ENCODE measurements at places on chromosomes 1 and 21.

- DNase-seq, result no peak
Measured at GRCh38 chr1:161241682-161242081, 3.7 kb upstream of the NR1I3 start.

- no peak for DNase-seq
Measured at GRCh38 chr21:37419228-37419906, 52.8 kb downstream of the DYRK1A start.

- DNase-seq, result no peak
Measured at GRCh38 chr1:159949123-159949522, 3.7 kb upstream of the IGSF9 start.

- no peak for DNase-seq
Measured at GRCh38 chr21:33362044-33362555, 37.3 kb downstream of the IFNAR1 start.

- DNase-seq, result no peak
Measured at GRCh38 chr1:186878356-186878755, 49.6 kb downstream of the PLA2G4A start.

DNA sequence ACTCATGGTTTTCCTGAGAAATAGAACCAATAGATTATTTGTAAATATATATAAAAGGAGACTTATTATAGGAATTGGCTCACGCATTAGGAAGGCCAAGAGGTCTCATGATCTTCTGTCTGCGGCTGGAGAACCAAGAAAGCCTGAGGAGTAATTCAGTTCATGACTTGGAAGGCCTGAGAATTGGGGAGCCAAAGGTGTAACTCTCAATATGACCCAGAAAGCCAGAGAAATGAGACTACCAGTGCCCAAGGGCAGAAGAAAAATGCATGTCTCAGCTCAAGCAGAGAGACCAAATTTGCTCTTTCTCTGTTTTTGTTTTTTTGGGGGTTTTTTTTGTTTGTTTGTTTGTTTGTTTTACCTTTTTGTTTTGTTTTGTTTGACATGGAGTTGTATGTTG lies 19.5 kb downstream of the SLAMF7 start:
- no peak for DNase-seq

- peak; percentile 34 for DNase-seq
Measured at GRCh38 chr1:56576880-56577405, 2.4 kb downstream of the PLPP3 start.

GRCh38 chr1:3956527-3957170 lies 56.6 kb upstream of the C1orf174 start:
- DNase-seq, result no peak

DNA sequence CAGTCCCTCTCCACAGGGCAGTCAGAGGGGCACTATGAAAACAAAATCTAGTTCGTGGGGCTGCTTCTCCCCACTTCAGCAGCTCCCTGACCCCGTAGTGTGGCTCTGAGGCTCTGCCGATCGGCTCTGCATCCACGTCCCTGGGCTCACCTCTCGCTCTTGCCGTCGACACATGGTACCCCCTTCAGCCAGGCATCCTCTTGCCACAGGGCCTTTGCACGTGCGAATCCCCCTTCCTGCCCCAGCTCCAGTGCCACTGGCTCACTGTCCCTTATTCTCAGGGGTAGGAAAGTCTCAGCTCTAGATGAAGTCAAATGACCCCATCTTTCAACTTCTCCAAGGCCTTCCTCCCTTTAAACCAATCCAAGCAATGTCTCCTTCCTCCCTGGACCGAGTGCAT lies 72.7 kb downstream of the KLHDC7A start:
- no peak for DNase-seq

DNA sequence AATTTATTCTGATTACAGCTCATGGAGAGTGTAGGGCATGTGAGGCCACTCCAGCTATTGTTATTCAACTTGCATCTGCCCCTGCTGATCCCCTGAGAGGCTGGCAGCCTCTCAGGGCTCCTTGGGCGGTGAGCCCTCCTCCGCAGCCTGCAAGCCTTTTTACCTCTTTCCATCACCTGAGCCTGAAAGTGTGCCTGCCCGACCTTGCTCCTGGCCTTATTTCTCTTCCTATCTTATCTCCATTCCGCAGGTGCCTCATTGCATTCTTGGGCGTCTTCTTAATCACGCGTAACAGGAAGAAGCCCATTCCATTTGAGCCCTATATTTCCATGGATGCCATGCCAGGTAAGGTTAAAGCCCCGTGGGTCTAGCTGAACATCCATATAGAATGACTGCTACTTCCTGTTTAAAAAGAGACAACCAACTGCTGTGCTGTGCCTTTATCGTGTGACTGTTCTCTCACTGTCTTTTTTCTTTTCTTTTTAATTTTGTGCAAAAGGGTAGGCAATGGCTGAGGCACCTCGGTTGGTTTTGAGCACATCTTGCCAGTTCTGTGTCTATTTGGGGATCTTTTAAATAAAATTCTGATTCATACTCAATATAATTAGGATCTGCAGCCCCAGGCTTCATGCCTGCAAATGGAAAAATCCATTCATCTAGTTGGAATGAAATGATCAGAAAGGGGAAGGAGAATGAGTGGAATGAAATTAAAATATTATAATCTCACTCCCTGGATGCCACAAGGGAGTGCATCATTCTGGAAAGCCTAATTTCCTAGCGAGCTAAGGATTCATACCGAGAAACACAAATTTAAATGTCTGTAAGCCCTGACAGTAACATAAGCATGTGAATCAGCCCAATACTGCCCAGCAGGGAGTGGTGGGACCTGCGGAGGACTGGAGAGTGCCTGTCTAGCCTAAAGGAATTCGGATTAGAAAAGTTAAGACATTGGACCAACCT lies 38.6 kb upstream of the RCAN3 start:
- no peak for DNase-seq

DNA sequence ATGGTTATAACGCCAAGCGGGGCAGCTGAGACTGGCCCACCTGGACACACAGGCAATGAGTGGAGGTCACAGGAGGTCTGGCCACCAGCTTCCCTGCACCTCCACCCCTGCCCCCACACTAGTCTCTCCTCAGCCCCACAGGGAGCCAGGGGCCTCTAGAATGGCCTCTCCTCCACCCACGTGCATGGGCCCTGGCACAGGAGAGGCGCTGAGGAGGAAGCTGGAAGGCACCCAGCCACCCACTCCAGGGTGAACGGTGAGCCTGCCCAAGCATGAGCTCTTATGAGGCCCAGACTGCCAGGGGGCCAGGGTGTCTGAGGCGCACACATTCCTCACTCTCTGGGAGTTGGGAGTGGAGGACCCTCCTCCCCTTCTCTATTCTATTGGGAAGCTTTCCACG lies 22.2 kb downstream of the LRP8 start:
- DNase-seq, result no peak

DNA sequence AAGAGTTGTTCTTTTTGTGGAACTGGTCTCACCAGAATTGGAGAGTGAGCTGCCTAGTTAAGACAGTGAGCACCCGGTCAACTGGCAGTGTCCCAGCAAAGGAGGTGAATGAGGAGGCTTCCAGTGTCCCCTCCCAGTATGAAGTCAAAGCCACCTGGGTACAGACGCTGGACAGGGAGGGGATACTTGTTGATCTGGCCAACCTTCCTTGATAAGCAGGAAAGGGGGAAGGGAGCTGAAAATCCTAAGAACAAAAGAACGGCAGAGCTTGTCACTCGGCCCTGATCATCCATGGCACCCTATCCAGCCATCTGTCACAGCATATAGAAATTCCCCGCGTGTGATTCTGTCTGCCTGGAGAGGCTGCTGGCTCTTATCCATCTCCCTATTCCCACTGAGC lies 91.5 kb downstream of the SSBP3 start:
- DNase-seq, result peak; percentile 83

- no peak for DNase-seq
Measured at GRCh38 chr1:246448373-246448772, 58.7 kb downstream of the SMYD3 start.
